ENCODE measurements at places on chromosomes 11 and 22. TPM values are rescaled to one million over a fixed set of nuclear protein-coding genes. Genes with fewer than 3 reads are reported as not detected.

The OR8G5 gene
- not detected for total RNA-seq

The CALCA gene
- not detected for total RNA-seq

The CSNK2A3 gene
- total RNA-seq: 1.1 TPM

The RPS6KB2 gene
- total RNA-seq: 77.3 TPM

The APOA4 gene
- not detected for total RNA-seq

The IFTAP gene
- total RNA-seq: 26.1 TPM

The RASD2 gene
- not detected for total RNA-seq

The CDPF1 gene
- 58.5 TPM for total RNA-seq

The SAA2 gene
- total RNA-seq: not detected

The PIWIL4 gene
- under 0.01 TPM for total RNA-seq

The NPTXR gene
- total RNA-seq: under 0.01 TPM

The LRRC56 gene
- total RNA-seq: 1.4 TPM

The ACTN3 gene
- under 0.01 TPM for total RNA-seq

The KCNQ1 gene
- not detected for total RNA-seq

The PRMT3 gene
- total RNA-seq: 16.1 TPM

The CELF1 gene
- 101 TPM for total RNA-seq

The FAM227A gene
- 0.58 TPM for total RNA-seq

The TEX12 gene
- total RNA-seq: not detected

The BARX2 gene
- total RNA-seq: not detected

The SCGB2A2 gene
- total RNA-seq: not detected

The CCDC81 gene
- 1.4 TPM for total RNA-seq

The BDNF gene
- total RNA-seq: 2.0 TPM

All from myometrial cell (primary cell).